ENCODE measurements at places on chromosomes 1 and 21. TPM values are rescaled to one million over a fixed set of nuclear protein-coding genes. Genes with fewer than 3 reads are reported as not detected.

DNA sequence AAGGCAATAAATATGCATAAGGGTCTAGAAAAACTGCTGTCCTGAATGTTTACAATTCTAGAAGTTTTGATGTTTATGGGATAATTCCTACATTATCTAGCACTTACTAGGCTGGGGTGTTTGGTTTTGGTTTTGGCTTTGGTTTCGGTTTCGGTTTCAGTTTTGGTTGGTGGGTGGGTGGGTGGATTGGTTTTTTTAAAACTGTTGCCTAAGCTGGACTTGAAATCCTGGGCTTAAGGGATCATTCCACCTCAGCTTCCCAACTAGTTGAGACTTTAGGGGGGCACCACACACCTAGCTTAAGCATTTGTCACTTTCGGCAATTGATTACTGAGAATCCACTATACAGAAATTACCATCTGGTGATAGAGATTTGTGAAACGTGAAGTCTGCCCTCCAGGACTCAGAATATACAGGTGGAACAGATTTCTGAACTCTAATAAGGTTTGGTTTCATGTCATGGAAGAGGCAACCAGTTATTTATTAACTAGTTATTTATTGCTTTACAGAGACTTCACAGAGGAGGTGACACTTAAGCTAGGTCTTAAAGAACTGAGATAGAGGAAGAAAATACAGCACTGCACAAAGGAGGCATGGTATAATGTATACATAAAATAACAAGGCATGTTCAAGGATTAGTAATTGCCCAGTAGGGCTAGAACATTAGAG lies 69.6 kb downstream of the PIK3R3 start:
- DNase-seq = peak; percentile 38

The PADI4 gene
- total RNA-seq = not detected

GRCh38 chr21:44423312-44423821 lies 31.9 kb upstream of the LRRC3 start:
- no peak for DNase-seq

- no peak for DNase-seq
These were observed 4.9 kb downstream of the WNT9A start for GRCh38 chr1:227942716-227943261.

DNA sequence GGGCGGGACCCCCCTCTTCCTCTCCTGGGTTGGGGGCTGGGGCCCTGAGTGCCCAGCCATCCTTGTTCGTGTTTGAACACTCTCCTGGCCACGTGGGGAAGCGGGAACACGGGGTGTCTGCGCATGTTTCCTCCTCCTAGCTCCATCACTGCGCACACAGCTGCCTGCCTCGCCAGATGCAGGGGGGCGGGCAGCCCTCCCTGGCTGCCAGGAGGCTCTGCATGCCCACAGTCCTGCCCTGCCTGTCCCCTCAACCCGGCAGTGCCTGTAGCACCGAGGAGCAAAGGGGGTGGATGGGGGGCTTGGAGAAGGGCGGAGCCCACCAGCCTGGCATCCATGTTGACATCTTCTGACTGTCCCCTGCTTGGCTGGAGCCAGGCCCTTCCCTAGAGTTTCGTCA lies 1.8 kb upstream of the SLC25A34 start:
- no peak for DNase-seq

The OR2G2 gene
- not detected for total RNA-seq

The LCE1A gene
- not detected for total RNA-seq

The AIRE gene
- total RNA-seq = not detected

DNA sequence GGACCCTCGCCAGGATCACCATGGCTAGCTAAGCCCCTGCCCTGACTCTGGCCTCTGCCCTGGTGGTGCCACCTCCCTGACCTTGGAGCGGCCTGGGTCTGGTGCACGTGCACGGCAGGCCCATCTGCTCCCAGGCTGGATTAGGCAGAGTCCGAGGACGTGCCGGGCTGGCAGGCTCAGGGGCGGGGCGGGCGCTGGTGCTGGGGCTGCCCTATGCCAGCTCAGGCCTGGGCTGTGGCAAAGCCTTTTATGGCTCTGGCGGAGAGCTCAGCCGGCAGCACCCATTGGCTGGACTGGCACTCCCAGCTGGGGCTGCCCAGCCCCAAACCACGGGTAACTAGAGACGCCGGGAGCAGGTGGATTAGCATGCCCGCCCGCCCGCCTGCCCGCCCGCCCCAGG lies 17.1 kb upstream of the EDN2 start:
- DNase-seq = no peak

- DNase-seq = peak; percentile 63
These were observed at the start of gene GSTM1 for GRCh38 chr1:109687641-109688499. Gene GSTM1 (plus strand): TSS chr1:109687817. CDS start chr1:109687874, 57 bp downstream.

DNA sequence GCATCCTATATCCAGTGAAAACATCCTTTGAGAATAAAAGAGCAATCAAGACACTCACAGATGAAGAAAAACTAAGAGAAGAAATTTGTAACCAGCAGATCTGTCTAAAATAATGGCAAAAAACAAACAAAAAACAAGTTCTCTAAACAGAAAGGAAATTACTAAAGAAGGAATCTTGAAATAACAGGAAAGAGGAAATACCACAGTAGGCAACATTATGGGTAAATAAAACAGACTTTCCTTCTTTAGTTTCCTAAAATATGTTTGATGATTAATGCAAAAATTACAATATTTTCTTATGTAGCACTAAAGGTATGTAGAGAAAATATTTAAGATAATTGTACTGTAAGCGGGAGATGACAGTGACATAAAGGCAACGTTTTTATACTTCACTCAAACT lies 23.5 kb downstream of the SLC19A1 start:
- DNase-seq = no peak

Data from lung microvascular endothelial cell (primary cell).